ENCODE measurements at places on chromosomes 4 and X.

GRCh38 chrX:133606990-133607389, 191.7 kb upstream of the GPC4 start:
- H3K36me3 ChIP-seq: no peaks in the 10 kb centered on the region
- no peak overlapping the region for H3K4me3 ChIP-seq
- H3K27me3 ChIP-seq: no peaks in the 10 kb centered on the region
- no peak for DNase-seq
- H3K4me1 ChIP-seq: no peaks in the 10 kb centered on the region

GRCh38 chrX:45324941-45325340, 124.3 kb upstream of the DIPK2B start:
- no peaks in the 10 kb centered on the region for H3K36me3 ChIP-seq
- H3K4me3 ChIP-seq: no peak overlapping the region
- H3K27me3 ChIP-seq: no peaks in the 10 kb centered on the region
- no peak for DNase-seq
- H3K4me1 ChIP-seq: peaks cover 7% of the 10 kb centered on the region
- H3K27ac ChIP-seq: no peak overlapping the region

DNA sequence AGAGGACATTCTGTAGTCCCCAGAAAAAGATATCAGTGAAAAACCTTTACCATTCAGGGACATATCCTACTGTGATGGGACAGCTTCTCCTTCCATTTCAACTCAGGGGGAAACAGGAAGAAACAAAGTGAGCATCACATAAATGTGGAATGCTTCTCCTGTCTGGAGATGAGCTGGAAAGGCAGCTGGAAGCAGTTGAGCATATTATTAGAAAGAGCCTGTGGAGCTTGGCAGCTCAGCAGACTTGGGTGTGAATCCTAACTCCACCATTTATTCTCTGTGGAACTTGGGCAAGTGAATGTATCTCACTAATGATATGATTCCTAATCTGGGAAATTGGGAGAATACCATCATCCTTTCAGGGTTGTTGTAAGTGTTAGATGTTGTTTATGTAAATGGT, 232.1 kb upstream of the F9 start:
- H3K27me3 ChIP-seq: no peaks in the 10 kb centered on the region
- no peak overlapping the region for H3K27ac ChIP-seq
- DNase-seq: no peak

- no peak overlapping the region for H3K27ac ChIP-seq
- DNase-seq: no peak
- H3K4me3 ChIP-seq: peak overlapping the region; percentile 50
- no peaks in the 10 kb centered on the region for H3K36me3 ChIP-seq
- peaks cover 10% of the 10 kb centered on the region for H3K27me3 ChIP-seq
These were observed 653 bp downstream of the HHIP start for GRCh38 chr4:144646523-144647094.

DNA sequence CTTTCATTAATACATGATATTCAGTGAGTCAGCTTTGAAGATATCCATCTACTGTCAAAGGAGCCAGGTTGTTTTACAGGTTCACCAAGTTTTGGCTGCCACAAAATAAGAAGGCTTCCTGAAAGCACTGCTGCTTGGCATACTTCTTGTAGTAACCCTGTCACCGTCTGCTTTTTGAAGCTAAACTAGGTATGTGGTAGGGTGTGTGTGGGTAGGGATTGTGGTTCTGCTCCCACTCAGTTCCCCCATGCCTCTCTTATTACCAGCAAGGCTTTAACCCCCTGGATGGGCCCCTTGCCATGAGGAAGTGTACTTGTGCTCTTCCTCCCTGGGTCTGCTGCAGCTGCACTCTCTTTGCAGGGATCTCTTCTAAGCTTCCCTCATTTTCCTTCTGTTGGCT, 191.2 kb downstream of the BANK1 start:
- H3K4me3 ChIP-seq: no peak overlapping the region
- H3K27ac ChIP-seq: peak overlapping the region; percentile 66
- no peaks in the 10 kb centered on the region for H3K36me3 ChIP-seq
- no peaks in the 10 kb centered on the region for H3K4me1 ChIP-seq

GRCh38 chr4:25535278-25535677, 120.4 kb upstream of the SLC34A2 start:
- no peak overlapping the region for H3K4me3 ChIP-seq
- no peaks in the 10 kb centered on the region for H3K4me1 ChIP-seq
- no peak overlapping the region for H3K27ac ChIP-seq
- no peaks in the 10 kb centered on the region for H3K27me3 ChIP-seq
- H3K36me3 ChIP-seq: no peaks in the 10 kb centered on the region
- no peak for DNase-seq

Data from esophagus squamous epithelium (tissue), 5 donors.